Panc1 (cell line): ENCODE measurements at places on chromosomes 7 and 10. TPM values are rescaled to one million over a fixed set of nuclear protein-coding genes. Genes with fewer than 3 reads are reported as not detected.

GRCh38 chr7:154546946-154547587 lies 455.9 kb downstream of the PAXIP1 start:
- no peak for DNase-seq
- H3K27ac ChIP-seq, result no peak overlapping the region
- H3K4me1 ChIP-seq, result no peaks in the 10 kb centered on the region
- no peaks in the 10 kb centered on the region for H3K27me3 ChIP-seq
- no peaks in the 10 kb centered on the region for H3K36me3 ChIP-seq
- no peak overlapping the region for H3K4me3 ChIP-seq

GRCh38 chr7:135757719-135758411 lies 9.3 kb upstream of the FAM180A start:
- no peak overlapping the region for H3K27ac ChIP-seq
- H3K4me3 ChIP-seq, result no peak overlapping the region
- DNase-seq, result no peak
- peaks cover 6% of the 10 kb centered on the region; the same call in 1 of the 2 replicates for H3K27me3 ChIP-seq

DNA sequence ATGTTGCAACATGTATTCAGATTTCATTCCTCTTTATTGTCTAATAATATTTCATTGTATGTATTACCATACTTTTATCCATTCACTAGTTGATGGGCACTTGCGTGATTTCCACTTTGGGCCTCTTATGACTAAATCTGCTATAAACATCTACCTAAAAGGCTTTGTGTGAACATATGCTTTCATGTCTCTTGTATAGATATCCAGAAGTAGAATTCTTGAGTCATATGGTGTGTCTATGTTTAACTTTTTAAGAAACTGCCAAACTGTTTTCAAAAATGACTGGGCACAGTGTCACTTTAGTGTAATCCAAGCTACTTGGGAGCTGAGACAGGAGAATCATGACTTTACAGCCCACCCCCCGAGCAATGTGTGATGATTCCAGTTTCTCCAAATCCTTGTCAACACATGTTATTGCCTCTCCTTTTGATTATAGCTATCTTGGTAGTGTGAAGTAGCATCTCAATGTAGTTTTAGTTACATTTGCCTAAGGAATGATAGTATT lies 618.9 kb upstream of the C7orf33 start:
- DNase-seq, result no peak
- H3K36me3 ChIP-seq, result no peaks in the 10 kb centered on the region
- no peak overlapping the region for H3K27ac ChIP-seq
- H3K27me3 ChIP-seq, result no peaks in the 10 kb centered on the region
- no peak overlapping the region for H3K4me3 ChIP-seq

DNA sequence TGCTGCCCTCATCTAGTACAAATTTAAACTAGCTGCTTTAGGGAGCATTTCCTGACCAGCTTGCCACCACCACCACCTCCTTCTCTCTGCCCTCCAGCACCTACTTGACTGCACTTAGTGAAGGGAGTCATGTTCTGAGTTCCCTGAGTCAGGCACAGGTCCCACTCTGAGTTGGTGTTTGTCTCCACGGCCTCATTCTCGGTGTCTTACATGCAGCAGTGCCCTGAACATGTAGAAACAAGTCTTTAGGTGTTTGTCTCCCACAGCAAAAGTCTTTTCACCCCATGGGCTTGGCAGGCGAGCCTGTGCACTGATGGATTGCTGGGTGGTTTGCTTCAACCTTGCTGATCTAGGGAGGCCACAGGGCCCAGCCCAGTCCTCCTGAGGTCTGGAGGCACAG lies 16.9 kb downstream of the TSPAN14 start:
- DNase-seq, result no peak
- no peak overlapping the region for H3K27ac ChIP-seq
- no peak overlapping the region for H3K4me3 ChIP-seq
- no peaks in the 10 kb centered on the region for H3K36me3 ChIP-seq
- peaks cover 13% of the 10 kb centered on the region for H3K4me1 ChIP-seq

- H3K36me3 ChIP-seq, result no peaks in the 10 kb centered on the region
- H3K4me3 ChIP-seq, result no peak overlapping the region
- no peaks in the 10 kb centered on the region for H3K4me1 ChIP-seq
These were observed 25.6 kb downstream of the SND1 start for GRCh38 chr7:127677433-127678230.

- H3K4me3 ChIP-seq, result no peak overlapping the region
- no peaks in the 10 kb centered on the region for H3K36me3 ChIP-seq
These were observed 9.5 kb downstream of the SLC13A1 start for GRCh38 chr7:123190109-123190831.

GRCh38 chr7:18529239-18529638 lies 33.7 kb downstream of the HDAC9 start:
- no peaks in the 10 kb centered on the region for H3K36me3 ChIP-seq
- DNase-seq, result no peak
- H3K27ac ChIP-seq, result no peak overlapping the region
- H3K4me1 ChIP-seq, result no peaks in the 10 kb centered on the region
- no peaks in the 10 kb centered on the region for H3K27me3 ChIP-seq

DNA sequence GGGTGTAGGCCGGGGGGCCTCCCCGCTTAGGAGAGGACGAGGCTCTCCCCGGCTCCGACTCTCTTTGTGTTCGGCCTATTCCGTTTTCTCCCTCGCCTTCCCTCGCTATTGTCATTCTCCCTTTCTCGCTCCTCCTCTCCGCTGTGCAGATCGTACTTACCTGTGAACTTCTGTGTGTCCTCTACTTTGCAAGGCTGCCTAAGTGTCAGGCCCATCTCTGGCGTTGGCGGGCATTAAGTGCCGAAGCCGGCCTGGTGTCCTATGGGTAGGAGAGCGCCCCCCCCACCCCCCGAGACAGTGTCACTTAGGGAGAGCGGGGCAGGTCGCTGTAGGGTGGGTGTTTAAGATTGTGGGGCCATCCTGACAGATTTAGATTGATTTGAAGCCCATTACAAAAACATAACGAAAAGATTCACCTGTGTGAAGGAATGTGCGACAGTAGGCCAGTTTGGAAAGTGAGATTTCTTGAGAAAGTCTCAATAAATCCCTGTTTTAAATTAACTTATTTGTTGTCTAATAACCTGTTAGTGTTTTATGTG lies 579 bp downstream of the RBM33 start:
- no peaks in the 10 kb centered on the region for H3K27me3 ChIP-seq
- peak overlapping the region; percentile 87 for H3K4me3 ChIP-seq
- no peak for DNase-seq
- H3K27ac ChIP-seq, result peak overlapping the region; percentile 96
- peaks cover 11% of the 10 kb centered on the region; the same call in 1 of the 2 replicates for H3K4me1 ChIP-seq
- peaks cover 3% of the 10 kb centered on the region for H3K36me3 ChIP-seq

DNA sequence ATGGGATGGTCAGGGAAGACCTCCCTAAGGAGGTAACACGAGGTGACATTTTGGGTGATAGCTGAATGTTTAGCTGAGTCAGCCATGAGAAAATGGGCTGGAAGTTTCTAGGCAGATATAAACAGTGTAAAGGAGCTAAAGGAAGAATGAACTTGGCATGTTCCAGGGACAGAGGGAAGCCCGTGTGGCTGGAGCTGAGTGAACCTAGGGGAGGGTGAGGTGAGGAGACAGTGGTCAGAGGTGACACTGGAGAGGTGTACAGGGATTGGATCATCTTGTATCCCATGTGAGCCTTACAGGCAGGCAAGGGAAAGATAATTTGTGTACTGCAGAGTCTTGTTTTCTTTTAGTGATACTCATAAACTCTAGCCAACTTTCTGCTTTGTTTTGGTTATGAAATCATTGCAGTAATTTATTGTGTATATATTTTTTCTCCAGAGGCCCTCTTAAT lies 1.8 kb downstream of the STARD3NL start:
- no peak for DNase-seq
- H3K27ac ChIP-seq, result peak overlapping the region; percentile 98
- peak overlapping the region; percentile 14 for H3K4me3 ChIP-seq
- H3K27me3 ChIP-seq, result no peaks in the 10 kb centered on the region
- peaks cover 24% of the 10 kb centered on the region for H3K4me1 ChIP-seq
- no peaks in the 10 kb centered on the region; the same call in 1 of the 2 replicates for H3K36me3 ChIP-seq

GRCh38 chr7:134458341-134458805 lies 527 bp downstream of the AKR1B1 start:
- H3K4me1 ChIP-seq, result peaks cover 6% of the 10 kb centered on the region; the same call in 1 of the 2 replicates
- H3K4me3 ChIP-seq, result peak overlapping the region; percentile 80
- peak overlapping the region; percentile 49 for H3K27ac ChIP-seq
- H3K27me3 ChIP-seq, result no peaks in the 10 kb centered on the region

DNA sequence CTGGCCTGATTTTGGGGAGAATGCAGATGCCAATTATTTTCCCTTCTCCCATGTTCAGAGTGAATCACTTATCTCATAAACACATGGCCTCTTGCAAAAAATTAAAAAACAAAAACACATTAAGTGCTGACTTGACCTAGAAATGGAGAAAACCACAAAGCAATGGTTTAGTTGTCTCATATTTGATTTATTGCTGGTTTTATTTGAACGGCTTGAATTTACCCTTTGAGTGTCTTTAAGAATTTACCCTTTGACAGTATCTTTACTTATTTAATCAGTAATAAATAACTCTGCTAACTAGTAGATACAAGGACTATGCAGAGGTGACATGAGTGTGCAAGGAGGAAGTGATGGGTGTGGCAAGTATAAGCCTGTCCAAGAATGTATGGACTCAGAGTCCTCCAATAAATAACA lies 68.1 kb upstream of the GSDME start:
- DNase-seq, result no peak
- no peak overlapping the region for H3K27ac ChIP-seq
- no peaks in the 10 kb centered on the region for H3K27me3 ChIP-seq
- H3K4me3 ChIP-seq, result no peak overlapping the region
- no peaks in the 10 kb centered on the region for H3K36me3 ChIP-seq
- H3K4me1 ChIP-seq, result peaks cover 6% of the 10 kb centered on the region; the same call in 1 of the 2 replicates

- H3K4me1 ChIP-seq, result no peaks in the 10 kb centered on the region
- DNase-seq, result no peak
- no peak overlapping the region for H3K4me3 ChIP-seq
- no peaks in the 10 kb centered on the region for H3K27me3 ChIP-seq
- no peaks in the 10 kb centered on the region for H3K36me3 ChIP-seq
These were observed 517.0 kb upstream of the TEX47 start for GRCh38 chr7:89312551-89312950.

- H3K4me3 ChIP-seq, result no peak overlapping the region
- H3K27me3 ChIP-seq, result no peaks in the 10 kb centered on the region
- H3K4me1 ChIP-seq, result 0 out of 2 replicates have a peak, but pooled peaks cover 5% of the 10 kb centered on the region
- no peak overlapping the region for H3K27ac ChIP-seq
- no peaks in the 10 kb centered on the region for H3K36me3 ChIP-seq
These were observed 25.0 kb downstream of the VTI1A start for GRCh38 chr10:112471878-112472487.

DNA sequence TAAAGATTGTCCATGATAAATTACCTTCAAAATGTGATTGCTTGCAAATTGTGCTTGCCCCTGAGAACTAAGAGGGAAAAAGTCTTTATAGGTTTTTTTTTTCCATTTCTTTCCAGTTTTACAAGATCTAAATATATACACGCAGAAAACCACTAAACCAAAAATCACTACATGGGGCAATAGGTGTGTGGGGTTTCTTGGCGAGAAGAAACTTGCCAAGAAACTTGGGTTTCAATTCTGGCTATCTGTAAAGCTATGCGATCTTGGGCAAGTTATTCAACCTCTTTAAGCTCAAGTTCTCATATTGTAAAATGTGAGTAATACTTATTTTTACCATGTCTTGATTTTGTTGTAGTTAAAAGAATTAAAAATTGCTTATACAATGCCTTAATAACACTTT lies 17.0 kb downstream of the CUBN start:
- no peaks in the 10 kb centered on the region for H3K36me3 ChIP-seq
- H3K27me3 ChIP-seq, result no peaks in the 10 kb centered on the region
- no peak for DNase-seq
- no peak overlapping the region for H3K4me3 ChIP-seq

- H3K27me3 ChIP-seq, result no peaks in the 10 kb centered on the region
- H3K36me3 ChIP-seq, result peaks cover 2% of the 10 kb centered on the region; the same call in 1 of the 2 replicates
- H3K27ac ChIP-seq, result no peak overlapping the region
- H3K4me3 ChIP-seq, result no peak overlapping the region
These were observed 197.3 kb downstream of the PHF14 start for GRCh38 chr7:11170863-11171568.

DNA sequence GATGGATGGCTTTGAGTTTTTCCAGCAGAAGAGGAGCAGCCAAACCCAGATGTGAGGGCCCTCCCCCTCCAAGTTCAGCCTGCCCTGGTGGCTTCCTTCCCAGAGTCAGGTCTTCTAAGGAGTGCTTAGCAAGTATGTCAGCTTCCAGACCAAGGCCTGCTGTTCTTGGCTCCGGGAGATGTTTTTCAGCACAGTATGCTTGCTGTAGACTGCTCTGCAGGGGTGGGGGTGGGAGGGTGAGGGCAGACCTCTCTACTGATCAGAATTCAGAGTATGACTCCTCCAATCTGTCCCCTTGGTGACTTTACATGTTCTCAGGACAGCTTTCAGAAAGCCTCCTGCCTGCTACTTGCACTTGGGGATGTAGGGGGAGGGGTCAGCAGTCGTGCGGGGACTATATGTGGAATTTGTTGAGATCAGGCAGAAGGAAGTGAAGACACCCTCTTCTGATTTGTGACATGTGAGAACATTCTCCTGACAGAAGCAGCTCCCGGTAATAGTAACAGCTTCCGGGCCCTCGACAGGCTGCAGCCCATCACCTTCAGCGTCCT lies 516.4 kb upstream of the ZMIZ1 start:
- H3K36me3 ChIP-seq, result no peaks in the 10 kb centered on the region
- H3K27me3 ChIP-seq, result peaks cover 23% of the 10 kb centered on the region
- no peak overlapping the region for H3K4me3 ChIP-seq
- H3K27ac ChIP-seq, result no peak overlapping the region
- DNase-seq, result no peak

GRCh38 chr7:90570373-90570959 lies 25.7 kb upstream of the CDK14 start:
- H3K4me1 ChIP-seq, result no peaks in the 10 kb centered on the region
- no peak overlapping the region for H3K4me3 ChIP-seq
- no peak overlapping the region for H3K27ac ChIP-seq

GRCh38 chr10:102284531-102284930 lies 39.2 kb downstream of the GBF1 start:
- 0 out of 2 replicates have a peak, but pooled peaks cover 5% of the 10 kb centered on the region for H3K36me3 ChIP-seq
- no peak overlapping the region for H3K4me3 ChIP-seq
- no peak overlapping the region for H3K27ac ChIP-seq
- DNase-seq, result no peak
- H3K4me1 ChIP-seq, result peaks cover 4% of the 10 kb centered on the region; the same call in 1 of the 2 replicates
- no peaks in the 10 kb centered on the region for H3K27me3 ChIP-seq

GRCh38 chr10:108970016-108970415 lies 953.3 kb downstream of the XPNPEP1 start:
- no peaks in the 10 kb centered on the region for H3K36me3 ChIP-seq
- H3K4me3 ChIP-seq, result no peak overlapping the region
- H3K27me3 ChIP-seq, result no peaks in the 10 kb centered on the region
- DNase-seq, result no peak
- no peak overlapping the region for H3K27ac ChIP-seq

C10orf90 gene
- 0.67 TPM for total RNA-seq

GLI3 gene
- total RNA-seq, result 3.7 TPM

PALD1 gene
- 3.0 TPM for total RNA-seq

NFE2L3 gene
- total RNA-seq, result 78.5 TPM

TRIM73 gene
- total RNA-seq, result 4.1 TPM

STAMBPL1 gene
- 25.2 TPM for total RNA-seq

NSUN5 gene
- total RNA-seq, result 66.8 TPM

TWIST1 gene
- total RNA-seq, result not detected

RSPH10B2 gene
- total RNA-seq, result 0.15 TPM

MAP3K8 gene
- total RNA-seq, result 4.8 TPM

DGKI gene
- not detected for total RNA-seq

MRPS17 gene
- 28.9 TPM for total RNA-seq

FANK1 gene
- total RNA-seq, result 19.1 TPM
